ENCODE measurements at places on chromosomes 2 and 18.
A peak's percentile ranks its signal among the peaks of the same experiment; 100 is the strongest.

- DNase-seq: no peak
Observed at GRCh38 chr2:98869272-98869641, 66.8 kb downstream of the CRACDL start.

DNA sequence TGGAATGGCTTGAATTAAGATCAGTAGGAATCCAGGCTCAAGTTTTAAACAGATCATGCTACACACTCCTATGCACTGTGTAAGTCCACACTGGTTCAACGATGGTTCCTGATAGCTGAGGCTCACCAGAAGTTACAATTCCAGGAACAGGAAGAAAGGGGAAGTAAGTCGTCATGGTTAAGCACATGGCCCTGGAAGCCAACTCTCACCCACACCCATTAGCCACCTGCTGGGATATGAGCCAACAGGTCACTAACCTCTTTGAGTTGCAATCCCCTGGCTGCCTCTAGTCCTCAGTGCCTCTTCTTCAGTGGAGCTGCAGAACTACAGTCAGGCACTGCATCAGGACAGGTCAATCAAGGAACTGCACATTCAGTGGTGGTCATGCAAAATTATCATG is 133.5 kb downstream of the TMEM182 start:
- no peak for DNase-seq

DNA sequence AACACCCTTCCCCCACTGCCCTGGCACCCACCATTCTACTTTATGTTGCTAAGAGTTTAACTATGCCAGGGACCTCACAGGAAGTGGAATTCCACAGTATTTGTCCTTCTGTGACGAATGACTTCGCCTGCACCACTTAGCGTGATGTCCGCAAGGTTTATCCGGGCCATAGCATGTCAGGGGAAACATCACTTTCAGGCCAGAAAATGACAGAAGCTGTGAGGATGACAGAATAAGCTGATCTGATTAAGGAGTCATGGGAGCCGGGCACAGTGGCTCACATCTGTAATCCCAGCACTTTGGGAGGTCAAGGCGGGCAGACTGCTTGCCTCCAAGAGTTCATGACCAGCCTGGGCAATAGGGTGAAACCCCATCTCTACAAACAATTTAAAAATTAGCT is 248.8 kb downstream of the EIPR1 start:
- no peak for DNase-seq

DNA sequence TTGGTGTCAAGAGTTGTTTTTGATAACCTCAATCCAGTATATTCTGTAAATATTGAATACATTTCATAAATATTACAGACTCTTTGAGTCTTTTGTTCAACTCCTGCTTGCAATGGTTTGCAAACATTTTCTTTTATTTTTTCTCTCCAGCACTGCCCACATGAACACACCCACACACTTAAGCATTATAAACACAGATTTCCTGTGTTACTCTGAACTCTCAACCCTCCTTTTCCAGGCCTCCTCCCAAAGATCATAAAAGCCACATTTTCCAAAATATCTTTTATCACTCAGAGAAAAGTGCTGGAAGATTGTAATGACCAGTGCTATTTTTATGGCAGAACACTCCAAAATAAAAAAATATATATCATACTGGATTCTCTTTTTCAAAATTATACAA is 20.5 kb downstream of the ARHGAP25 start:
- DNase-seq: no peak

- DNase-seq: no peak
Observed at GRCh38 chr2:20643826-20644225, 7.1 kb downstream of the HS1BP3 start.

DNA sequence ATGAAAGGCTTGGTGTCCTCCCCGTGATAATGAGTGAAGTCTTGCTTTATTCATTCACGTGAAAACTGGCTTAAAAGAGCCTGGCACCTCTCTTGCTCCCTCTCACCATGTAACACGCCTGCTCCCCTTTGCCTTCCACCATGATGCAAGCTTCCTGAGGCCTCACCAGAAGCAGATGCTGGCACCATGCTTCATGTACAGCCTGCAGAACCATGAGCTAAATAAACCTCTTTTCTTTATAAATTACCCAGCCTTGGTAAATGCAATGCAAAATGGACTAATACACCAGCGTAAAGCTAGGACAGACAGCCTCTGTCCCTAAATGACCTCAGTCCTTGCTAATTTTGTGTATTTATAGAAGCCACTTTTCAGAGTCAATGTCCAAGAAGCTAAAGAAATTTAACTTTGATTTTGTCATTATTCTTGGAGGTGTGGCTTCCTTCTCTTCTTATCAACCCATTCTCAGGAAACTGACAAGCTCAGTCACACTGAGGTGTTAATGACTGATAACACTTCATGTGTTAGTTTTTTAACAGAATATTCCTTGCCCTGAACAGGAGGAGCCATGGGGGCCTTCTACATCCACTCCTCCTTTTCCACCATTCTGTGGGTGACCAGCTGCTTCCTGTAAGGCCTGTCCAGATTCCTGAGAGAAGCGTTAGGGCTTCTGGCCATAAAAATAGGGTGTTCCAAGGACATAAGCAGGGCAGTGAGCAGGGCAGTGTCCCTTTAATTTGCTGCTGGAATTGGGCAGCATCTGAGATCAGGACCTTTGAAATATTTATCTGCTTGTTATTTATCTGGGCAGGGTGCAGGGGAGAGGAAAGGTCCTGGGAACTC is 38.0 kb upstream of the EPAS1 start:
- no peak for DNase-seq

GRCh38 chr18:76903386-76903785 is 81.0 kb downstream of the ZNF236 start:
- no peak for DNase-seq

GRCh38 chr18:38940475-38940862 is 1374.9 kb upstream of the CELF4 start:
- DNase-seq: no peak

GRCh38 chr2:16085073-16085472 is 144.7 kb downstream of the MYCN start:
- DNase-seq: no peak

GRCh38 chr18:78790960-78791359 is 188.7 kb upstream of the SALL3 start:
- DNase-seq: no peak

GRCh38 chr18:48030616-48031480 is 100.4 kb upstream of the SMAD2 start:
- peak; percentile 16 for DNase-seq

DNA sequence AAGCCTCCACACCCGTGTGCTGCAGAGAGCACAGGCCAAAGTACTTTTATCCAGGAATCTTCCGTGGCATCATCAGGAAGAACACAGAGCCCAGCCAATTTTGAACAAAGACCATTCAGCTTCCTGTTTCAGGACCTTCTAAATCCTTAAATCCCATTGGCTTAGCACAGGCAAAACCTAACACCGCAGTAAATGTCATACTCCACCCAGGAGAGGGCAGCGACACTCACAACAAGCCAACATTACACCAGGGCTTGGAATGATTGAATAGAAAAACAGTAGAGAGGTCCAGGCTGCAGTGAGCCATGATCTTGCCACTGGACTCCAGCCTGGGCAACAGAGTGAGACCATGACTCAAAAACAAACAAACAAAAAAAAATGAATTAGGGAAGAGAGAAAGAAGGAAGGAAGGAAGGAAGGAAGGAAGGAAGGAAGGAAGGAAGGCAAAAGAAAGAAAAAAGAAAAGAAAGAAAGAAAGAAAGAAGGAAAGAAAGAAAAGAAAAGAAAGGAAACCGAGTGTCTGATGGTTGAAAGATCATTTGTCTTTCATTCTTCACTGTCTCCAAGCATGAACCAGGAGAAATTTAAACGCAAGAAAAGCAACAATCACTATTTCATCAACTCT is 144.6 kb upstream of the SATB2 start:
- DNase-seq: no peak

DNA sequence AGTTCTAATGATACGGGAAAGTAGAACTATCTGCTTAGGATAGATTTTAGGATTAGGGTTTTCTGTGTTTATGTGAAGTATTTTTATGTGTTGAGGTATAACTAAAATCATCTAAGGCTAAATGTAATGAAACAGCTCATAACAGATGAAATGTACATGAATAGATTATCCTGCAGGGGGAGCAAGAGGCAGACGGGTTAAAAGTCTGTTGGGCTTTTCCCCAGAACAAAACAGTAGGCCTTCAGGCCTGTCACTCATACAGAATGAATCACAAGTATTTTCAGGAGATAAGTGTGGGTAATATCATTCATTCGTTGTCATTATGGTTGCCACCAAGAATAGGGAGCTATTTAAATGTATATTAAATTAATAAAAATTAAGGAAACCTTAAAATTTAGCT is 107.9 kb upstream of the IL1R2 start:
- peak; percentile 67 for DNase-seq

GRCh38 chr18:21741312-21741561 is 645 bp downstream of the MIB1 start:
- no peak for DNase-seq

DNA sequence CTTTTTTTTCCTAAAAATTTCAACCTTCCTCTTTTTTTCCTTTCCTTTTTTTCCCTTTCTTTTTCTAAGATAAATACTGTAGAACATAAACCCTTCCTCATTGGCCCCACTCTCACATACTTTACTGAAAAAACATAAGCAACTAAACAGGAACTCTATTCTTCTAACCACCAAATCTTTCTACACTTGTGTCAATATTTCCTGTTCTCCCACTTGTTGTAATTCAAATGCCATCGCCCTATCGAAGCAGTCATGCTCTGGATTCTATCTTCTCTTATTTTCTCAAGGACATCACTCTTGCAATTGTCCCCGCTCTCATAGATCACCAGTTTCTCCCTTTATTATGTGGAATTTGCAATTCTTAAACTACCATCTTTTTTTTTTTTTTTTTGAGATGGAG is 20.2 kb upstream of the SSB start:
- no peak for DNase-seq

- DNase-seq: no peak
Observed at GRCh38 chr2:238173692-238174091, 14.9 kb downstream of the ERFE start.

GRCh38 chr2:230600881-230601280 is 111.8 kb upstream of the CAB39 start:
- no peak for DNase-seq

GRCh38 chr18:47215554-47216138 is 35.8 kb downstream of the SKOR2 start:
- DNase-seq: peak; percentile 41

DNA sequence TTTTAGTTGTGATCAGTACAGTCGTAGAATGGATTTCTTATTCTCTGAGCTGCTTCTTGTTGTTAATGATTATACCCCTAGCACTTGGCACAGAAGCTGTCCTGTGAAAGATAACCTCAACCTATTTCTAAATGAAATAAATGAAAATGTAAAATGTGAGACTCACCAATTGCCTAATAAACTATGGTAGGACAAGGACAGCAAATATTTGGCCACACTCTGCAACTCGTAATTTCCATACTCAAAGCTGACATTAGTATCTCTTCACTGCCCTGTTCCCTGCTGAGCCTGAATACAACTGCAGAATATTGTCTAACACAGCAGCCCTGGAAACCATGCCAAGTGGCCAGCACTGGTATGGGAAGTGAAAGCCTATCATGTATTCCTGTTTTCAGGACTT is 34.5 kb downstream of the TMEM182 start:
- DNase-seq: no peak

DNA sequence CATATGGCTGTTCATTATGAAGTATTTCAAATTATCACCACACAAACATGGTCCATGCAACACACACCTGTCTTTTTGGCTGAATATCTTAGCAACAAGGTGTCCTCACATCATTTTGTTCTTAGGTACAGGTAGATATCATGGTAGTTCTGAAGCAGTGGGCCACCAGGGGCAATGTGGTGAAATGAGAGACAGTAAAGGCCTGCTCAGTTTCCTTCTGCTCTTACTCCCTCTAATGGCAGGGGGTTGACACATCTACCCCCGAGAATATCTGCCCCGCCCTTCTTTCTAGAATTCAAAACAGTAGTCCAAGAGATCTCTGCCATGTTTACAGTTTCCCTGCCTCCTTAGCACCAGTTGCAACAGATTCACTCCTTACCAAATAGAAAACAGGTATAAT is 147.0 kb upstream of the KLHL14 start:
- peak; percentile 24 for DNase-seq

GRCh38 chr2:195513119-195513518 is 143.9 kb upstream of the SLC39A10 start:
- no peak for DNase-seq

- DNase-seq: no peak
Observed at GRCh38 chr2:215614296-215614695, 178.4 kb upstream of the FN1 start.

- DNase-seq: no peak
Observed at GRCh38 chr2:70984228-70984575, 5.8 kb downstream of the ANKRD53 start.

All from activated CD4-positive, alpha-beta T cell treated with anti-CD3 and anti-CD28 coated beads, Interleukin-2, amount 50 U/mL, for 16 hours (primary cell).